ENCODE measurements at places on chromosomes 7 and 10.

DNA sequence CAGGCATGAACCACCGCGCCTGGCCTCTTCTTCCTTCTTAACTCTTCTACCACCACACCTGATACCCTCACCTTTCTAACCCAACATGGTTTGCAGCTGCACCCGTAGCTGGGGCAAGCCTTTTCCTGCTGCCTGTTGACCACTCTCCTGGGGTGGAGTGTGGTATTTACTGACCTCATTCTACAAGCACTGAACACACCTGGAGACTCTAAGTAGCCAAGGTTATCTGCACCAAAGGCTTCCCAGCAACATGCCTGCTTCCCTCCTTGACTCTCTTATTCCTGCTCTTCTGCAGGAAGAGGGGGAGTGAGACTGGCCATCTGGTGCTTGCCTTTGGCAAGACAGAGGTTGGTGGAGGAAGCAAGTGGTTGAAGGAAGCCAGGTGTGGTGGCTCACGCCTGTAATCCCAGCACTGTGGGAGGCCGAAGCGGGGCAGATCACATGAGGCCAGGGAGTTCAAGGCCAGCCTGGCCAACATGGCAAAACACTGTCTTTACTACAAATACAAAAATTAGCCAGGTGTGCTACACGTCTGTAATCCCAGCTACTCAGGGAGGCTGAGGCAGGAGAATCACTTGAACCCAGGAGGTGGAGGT is 10.1 kb downstream of the ACTR1A start:
- DNase-seq: no peak

GRCh38 chr10:29295813-29296212 is 6.9 kb downstream of the LYZL1 start:
- no peak for DNase-seq

GRCh38 chr10:55746002-55746401 is 615.1 kb downstream of the ZWINT start:
- DNase-seq: no peak

DNA sequence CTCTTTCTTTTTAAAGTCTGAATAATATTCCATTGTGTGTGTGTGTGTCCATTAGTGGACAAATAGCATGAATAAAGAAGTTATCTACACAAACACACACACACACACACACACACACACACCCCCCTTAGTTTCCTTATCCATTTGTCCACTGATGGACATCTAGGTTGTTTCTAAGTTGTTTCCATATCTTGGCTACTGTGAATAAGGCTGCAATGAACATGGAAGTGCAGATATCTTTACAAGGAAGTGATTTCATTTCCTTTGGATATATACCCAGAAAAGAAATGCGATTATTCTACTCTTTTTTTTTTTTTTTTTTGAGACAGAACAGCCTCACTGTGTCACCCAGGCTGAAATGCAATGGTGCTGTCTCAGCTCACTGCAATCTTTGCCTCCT is 113.5 kb downstream of the MBL2 start:
- no peak for DNase-seq

DNA sequence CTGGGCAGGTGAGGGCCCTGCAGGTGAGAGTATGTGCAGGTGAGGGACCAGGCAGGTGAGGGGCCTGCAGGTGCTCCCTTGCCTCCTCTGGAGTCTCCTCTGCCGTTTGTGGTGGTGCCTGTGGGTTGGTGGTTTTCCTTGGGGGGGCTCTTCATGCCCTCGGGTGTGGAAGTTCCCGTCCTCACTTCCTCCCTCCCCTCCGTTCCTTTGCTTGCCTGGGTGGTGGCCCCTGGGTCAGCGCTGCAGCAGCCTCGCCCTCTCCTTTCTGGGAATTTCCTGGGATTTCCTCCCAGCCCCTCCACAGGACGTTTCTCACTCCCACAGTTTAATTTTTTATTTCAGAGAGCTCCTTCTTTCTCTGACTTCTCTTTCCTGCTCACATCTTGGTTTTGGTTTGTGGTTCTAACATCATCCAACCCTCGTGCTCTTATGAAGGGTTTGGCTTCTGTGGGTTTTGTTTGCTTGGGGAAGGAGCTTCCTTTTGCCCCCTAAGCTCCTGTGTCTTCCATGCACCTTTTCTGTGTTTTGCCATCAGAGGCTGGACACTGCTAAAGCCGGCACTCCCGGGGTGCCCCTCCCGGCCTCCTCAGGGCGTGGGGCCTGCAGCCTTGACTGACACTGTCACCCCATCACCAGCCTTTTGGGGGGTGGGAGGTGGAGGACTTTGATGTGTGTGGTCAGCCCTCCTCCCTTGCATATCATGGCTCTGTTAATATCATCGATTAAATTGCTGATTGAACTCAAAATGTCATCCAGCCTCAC is 29.2 kb upstream of the ADGRA1 start:
- no peak for DNase-seq

GRCh38 chr10:113000876-113001598 is 51.0 kb downstream of the TCF7L2 start:
- no peak for DNase-seq

DNA sequence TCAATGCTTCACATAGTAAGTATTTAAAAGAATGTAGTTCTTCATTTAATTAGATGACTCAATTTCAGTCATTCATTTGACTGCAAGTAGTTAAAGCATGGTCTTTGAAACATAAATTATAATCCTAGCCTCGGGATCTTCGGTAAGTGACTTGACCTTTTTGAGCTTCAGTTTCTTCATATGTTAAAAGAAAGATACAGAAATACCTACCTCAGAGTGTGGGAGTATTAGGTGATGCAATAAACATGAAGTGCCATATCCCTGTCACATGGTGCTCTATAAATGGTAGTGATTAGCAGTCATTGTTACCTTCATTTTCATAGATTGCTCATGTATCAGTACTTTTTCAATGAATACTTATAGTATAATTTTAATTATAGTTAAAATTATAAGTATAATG is 31.2 kb upstream of the UMAD1 start:
- no peak for DNase-seq

DNA sequence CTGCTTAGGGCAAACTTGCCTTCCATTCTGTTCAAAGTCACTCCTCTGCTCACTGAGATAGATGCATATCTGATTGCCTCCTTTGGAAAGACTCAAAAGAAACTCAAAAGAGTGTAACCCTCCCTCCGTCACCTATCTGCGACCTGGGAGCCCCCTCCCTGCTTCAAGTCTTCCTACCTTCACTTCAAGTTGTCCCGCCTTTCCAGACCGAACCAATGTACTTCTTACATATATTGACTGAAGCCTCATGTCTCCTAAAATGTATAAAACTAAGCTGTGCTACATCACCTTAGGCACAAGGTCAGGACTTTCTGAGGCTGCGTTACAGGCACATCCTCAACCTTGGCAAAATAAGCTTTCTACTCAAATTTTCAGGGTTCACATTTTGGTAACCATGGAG is 77.4 kb upstream of the C1GALT1 start:
- no peak for DNase-seq

DNA sequence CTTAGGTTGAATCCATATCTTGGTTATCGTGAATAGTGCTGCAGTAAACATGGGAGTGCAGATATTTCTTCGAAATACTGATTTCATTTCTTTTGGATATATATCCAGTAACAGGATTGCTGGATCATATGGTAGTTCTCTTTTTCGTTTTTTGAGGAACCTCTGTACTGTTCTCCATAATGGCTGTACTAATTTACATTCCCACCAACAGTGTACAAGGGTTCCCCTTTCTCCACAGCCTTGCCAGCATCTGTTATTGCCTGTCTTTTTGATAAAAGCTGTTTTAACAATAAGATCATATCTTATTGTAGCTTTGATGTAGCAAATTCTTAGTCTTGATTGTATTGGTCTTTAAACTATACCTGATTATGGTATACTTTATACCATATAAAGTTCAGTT is 45.3 kb downstream of the ZNRF2 start:
- no peak for DNase-seq

DNA sequence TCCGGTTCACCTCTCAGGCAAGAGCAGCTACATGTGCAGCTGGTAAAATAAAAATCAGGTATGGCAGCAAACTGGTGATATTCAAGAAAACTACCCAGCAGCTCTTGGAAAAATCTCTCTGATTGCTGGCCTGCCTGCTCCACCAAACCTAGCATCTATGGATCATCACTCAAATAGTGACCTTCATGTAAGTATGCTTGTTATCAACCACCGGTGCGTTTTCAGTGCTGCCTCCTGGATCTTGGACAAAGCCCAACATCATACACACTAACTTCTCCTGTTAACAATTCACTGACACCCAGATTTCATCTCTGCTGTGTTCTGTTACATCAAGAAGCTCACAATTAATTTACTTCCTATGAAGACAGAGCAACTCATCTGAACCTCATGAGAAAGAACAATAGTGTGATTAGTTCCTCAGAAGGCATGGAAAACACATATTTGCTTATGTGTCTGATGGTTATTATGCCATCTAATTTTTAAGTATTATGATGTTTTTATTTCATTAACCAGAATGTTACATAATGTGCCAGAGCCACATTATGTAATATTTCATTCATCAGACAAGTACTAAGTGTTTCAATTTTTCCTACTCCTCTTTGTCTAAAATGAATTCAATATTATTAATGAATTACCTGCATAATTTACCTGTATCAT is 8.8 kb downstream of the CDK6 start:
- no peak for DNase-seq

DNA sequence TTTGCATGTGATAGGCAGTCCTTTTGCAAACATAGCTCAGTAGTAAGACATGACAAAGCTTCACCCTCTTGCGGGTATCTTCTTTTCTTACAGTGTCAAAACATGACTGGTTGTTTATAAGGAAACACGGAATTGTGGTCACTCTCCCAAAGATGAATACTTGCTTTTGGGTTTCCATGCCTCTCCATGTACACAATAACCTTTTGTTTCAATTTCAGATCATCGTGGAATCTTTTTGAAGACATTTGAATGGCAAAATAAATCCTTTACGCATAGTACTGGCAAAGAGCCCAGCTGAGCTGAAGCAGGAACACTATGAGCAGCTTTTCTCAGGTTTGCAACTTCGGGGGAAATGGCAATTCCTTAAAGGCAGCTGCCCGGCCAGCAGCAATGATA is 156.8 kb upstream of the FRMD4A start:
- no peak for DNase-seq

GRCh38 chr10:128567551-128567950 is 441.3 kb upstream of the MKI67 start:
- no peak for DNase-seq

DNA sequence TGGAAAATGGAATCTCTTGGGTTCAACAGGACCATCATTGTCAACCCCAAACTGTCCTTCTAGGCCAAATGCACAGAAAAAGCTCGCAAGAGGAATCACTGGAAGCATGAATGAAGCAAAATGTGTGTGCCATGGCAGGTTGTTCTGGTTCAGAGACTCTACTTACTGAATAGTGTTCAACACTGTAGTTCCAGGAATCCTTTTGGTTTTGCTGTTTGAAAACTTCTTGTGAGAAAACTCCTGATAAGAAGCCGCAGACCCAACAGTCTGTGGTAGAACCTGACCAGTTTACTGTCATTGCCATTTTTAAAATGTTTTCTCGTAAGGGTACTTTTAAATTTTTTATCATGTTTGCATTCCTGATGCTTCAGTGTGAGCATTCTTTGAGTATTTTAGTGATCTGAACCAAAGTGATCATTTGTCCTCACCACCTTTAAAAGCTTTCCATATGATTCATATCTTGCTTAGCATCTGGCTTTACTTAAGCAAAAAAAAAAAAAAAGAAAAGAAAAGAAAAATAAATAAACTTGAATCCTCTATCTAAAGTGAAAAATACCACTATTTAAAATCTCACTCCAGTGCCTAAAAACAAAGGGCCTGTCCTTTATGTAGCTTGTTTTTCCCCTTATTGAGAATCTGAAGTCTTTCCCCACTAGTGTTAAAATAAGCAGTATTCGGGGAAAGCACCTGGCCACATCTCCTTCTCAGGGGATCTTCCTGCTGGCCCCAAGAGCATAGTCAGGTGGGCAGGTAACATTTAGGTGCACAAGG is 92.4 kb downstream of the WNT2 start:
- DNase-seq: no peak

DNA sequence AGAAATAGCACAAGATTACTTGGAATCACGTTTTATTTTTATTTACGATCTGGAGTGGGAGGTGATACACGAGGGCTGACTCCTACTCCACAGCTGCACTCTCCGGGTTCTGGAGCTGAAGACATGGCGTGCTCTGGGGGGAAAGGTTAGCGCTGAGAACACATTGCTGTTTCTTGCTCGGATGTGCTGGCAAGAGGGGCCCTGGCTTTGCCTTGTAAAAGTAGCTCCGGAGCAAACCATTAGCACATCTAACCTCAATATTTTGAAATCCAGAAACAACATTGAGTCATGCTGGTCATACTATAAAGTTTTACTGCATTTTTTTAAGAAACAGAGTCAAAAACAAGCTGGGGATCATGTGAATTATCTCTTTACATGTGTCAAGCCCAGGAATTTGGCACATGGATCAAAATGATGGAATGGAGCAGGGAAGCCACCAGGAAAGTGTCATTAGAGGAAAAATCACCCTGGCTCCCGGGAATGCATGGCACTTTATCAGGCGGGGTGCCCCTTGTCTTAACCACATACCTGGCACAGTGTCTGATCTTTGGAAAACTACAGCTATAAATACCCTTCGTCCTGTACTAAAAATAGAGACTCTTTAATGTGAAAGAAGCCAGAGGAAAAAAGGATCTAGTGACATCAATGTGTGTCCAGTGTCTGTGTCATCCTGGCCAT is 31.6 kb upstream of the LYZL1 start:
- no peak for DNase-seq

DNA sequence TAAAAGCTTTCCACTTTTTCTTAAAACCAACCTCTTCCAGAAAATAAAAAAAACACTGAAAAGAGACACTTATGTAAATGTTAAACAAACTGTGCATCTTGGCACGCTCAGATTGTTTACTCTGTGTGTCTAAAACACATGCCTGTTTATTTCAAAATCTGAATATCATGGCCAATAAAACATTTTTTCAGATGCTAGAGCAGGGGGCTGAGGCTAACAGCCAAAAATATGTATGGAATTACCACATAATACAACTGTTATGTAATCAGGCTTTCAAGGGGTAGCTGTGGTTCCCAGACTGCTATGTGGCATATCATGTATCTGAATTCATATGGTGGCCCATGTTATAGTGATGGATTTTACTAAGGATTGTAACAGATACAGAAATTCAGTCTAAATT is 130.4 kb downstream of the HIBADH start:
- no peak for DNase-seq

GRCh38 chr10:97499561-97500296 is 1.0 kb downstream of the UBTD1 start:
- DNase-seq: no peak

GRCh38 chr7:63025815-63026214 is 972.8 kb upstream of the ZNF722 start:
- DNase-seq: no peak

GRCh38 chr7:39709768-39710311 is 86.5 kb downstream of the RALA start:
- DNase-seq: no peak

All from central memory CD4-positive, alpha-beta T cell (primary cell).